ENCODE measurements at places on chromosomes 16 and 17.
A peak's percentile ranks its signal among the peaks of the same experiment; 100 is the strongest.

DNA sequence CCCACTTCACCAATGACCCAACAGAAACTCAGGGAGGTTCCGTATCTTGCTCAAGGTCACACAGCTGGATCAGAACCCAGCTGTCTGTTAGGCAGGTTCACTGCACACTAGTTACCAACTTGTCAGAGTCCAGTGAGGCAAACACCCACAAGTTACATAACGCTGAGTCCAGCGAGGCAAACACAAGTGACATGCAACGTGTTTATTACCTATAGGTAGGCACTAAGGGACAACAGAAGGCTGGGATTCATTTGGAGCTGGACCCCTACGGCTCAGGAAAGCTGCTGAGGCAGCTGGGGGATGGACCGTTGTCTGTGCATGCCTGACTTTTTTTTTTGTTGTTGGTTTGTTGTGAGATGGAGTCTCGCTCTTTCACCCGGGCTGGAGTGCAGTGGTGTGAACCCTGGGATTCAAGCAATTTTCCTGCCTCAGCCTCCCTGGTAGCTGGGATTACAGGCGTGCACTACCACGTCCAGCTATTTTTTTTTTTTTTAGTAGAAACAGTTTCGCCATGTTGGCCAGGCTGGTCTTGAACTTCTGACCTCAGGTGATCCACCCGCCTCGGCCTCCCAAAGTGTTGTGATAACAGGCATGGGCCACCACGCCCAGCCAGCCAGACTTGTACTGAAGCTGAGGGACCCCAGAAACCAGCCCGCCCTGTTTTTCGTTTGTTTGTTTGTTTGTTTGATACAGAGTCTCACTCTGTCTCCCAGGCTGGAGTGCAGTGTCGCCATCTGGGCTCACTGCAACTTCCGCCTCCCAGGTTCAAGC, 1.9 kb upstream of the RSAD1 start:
- no peak for DNase-seq

GRCh38 chr16:78972986-78973385, 627.6 kb downstream of the MAF start:
- no peak for DNase-seq

DNA sequence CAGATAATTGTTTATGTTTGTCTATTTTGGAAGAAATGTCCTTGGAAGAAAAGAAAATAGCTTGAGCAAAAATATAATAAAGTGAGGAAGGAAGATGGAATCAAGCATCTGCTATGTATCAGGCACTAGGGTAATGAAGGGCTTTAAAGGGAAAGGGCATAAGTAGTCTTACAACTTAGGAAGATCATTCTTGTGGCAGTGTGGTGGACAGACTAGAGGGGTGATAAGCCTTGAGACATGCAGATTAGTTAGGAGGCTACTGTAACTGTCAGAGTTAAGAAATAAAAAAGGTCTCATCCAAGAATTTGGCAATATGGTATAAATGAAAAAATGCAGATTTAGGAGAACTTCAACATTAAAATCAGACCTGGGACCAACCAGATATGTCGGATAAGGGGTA, 14.9 kb downstream of the FAM222B start:
- DNase-seq, result no peak

GRCh38 chr17:42241871-42242270, 34.3 kb downstream of the STAT5B start:
- DNase-seq, result no peak

- DNase-seq, result no peak
Measured at GRCh38 chr16:57887711-57888110, 83.2 kb downstream of the CNGB1 start.

GRCh38 chr17:39461926-39462569, 762 bp downstream of the CDK12 start:
- no peak for DNase-seq

DNA sequence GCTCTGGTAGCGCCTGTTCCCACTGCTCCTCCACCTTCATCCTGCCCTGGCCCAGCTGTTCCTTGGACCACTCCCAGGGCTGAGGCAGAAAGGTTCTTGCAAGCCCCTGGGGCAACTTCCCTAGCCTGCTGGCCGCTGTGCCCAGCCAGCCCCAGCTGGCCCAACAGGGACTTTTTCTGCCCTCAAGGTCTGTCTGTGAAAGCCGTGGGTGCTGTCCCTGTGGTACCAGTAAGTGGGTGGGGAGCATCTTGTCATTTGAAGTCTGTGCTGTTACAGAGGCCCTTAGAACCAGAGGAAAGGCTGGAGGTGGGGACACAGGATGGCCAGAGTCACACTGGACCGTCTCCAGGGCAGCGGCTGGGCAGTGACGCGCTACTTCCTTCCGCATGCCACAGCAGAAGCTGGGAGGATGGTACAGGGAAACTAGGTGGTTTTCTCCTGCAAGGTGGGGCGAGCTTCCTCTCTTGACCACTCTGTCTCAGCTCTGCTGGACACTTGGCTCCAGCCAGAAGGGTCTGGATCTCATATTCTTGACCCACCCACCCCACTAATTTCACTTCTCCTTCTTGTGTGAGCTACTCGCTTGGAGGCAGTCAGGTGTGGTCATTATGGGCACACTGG, 87.8 kb downstream of the PLCG2 start:
- no peak for DNase-seq

DNA sequence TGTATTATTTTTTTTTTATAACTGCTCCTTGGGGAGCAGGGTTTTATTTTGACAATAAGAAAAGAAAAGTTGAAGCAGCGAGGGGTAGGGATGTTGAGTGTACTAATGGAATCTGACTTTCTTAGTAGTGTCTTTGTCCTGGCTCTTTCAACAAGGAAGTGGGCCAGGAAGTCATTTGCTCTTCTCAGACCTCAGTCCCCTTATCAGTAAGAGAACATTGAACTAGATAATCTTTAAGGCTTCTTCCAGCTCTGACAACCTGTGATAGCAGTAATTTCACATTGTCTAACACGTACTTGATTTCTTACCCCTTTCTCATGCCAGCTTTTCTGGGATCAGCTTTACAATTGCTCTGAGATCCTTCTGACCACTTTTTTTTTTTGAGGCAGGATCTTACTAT, 8.3 kb downstream of the LIG3 start:
- DNase-seq, result no peak

- peak; percentile 42 for DNase-seq
Measured at GRCh38 chr17:42387661-42388380, 421 bp downstream of the STAT3 start.

DNA sequence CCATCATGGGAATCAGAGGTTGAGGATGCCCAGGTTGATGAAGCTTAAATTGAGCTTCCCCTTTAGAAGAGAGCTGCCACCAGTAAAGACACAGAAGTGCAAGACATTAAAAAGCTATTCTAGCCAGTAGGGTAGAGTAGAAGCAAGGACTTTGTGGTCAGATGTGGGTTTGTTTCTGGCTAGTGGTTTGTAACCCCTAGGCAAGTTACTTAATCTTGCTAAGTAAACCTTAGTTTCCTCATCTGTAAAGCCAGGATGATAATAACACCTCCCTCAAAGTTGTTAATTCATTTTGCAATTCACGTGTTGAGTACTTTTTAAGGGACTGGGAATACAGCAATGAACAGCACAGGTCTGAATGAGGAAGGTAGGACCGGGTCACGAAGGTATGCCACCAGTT, 3.6 kb downstream of the SNTB2 start:
- DNase-seq, result no peak

GRCh38 chr16:870856-871561, 70.5 kb upstream of the GNG13 start:
- peak; percentile 24 for DNase-seq

- DNase-seq, result no peak
Measured at GRCh38 chr16:15598648-15599190, 44.2 kb downstream of the MARF1 start.

Data from NCI-H2171 (cell line).